ENCODE measurements at places on chromosomes 7 and 10.

- no peak for ATAC-seq
These were observed 23.4 kb upstream of the C10orf67 start for GRCh38 chr10:23367896-23368595.

DNA sequence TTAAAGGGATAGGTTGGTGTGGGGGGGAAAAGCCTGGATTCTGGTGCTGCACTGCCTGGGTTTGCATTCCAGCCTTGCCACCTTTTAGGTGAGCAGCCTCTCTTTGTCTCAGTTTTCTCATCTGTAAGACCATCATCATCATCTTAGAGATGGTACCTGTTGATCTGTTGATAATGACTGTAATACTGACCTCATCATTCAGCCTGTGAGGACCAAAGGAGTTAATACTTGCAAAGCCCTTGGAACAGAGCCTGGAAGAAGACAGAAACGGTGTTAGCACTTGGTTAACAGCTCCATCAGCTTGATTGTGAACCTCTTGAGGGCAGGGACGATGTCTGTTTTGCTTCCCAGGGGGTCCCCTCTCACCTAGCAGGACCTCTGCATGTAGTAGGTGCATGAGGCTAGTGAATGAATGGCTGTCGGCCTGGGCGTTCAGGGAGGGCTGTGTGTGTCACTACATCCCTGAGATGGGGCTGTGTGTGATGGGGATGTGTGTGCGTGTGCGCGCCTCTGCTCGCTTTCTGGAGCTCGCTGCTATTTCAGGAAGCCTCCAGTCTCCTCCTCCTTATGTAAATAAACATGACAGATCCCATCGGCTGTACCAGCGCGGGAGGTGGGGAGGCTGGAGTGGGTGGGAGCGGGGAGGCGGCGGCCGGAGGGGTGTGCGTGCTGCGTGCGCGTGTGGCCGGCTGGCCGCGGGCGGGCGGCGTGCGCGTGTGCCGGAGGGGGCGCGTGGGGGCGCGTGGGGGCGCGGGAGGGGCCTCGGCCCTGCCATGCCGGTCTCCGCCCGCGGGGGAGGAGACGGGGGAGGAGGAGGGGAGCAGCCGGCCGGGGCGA is 61.2 kb downstream of the NEURL1 start:
- ATAC-seq, result peak; percentile 22

DNA sequence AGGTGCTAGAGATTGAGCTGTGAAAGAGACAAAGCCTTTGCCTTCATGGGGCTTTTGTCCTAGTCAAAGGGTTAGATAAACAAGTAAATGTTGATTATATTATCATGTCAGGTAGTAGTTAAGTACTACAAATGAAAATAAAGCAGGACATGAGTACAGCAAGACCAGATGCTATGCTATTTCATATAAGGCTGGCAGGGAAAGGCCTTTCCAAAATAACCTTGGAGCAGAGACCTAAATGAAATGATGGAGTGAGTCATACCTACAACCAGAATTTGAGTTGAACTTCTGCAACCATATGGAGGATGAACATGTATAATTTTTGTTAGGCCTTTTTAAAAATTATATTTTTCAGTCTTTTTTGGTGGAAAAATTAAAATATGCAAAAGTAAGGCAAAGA is 23.6 kb upstream of the SEMA4G start:
- ATAC-seq, result no peak

DNA sequence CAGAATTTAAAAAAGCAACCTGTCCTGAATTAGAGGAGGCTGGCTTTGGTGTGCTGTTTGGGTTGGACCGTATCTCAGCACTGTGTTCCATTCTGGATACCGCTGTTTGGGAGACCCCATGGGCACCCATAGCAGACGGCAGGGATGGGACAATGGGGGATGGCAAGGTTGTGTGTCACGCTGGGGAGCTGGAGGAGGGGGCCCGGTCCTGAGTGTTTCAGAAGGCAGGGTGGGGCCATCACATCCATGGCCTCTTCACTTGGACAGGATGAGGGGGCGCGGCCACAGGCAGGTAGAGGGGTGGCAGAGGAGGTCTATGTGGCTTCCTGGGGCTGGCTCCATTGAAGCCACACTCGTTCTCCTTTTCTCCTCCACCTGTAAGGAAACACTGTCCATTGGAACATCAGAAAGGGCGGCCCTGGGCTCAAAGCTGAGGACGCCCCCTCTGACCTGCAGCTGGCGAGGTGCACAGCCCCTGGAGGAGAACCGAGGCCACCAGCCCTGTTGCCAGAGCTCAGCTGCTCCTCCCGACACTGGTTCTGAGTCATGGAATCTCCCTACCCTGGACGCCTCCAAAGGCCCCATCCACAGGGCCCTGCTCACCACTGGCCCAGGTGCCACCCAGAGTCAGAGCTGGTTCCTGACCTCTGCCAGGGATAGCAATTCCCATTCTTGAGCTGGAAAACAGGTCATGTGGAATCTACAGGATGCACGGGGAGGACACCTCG is 587.3 kb downstream of the DNAJB6 start:
- ATAC-seq, result no peak

GRCh38 chr7:134890246-134891240 is 95.8 kb upstream of the AGBL3 start:
- ATAC-seq, result no peak

- ATAC-seq, result no peak
These were observed 121.9 kb downstream of the GFRA1 start for GRCh38 chr10:116151076-116151475.

DNA sequence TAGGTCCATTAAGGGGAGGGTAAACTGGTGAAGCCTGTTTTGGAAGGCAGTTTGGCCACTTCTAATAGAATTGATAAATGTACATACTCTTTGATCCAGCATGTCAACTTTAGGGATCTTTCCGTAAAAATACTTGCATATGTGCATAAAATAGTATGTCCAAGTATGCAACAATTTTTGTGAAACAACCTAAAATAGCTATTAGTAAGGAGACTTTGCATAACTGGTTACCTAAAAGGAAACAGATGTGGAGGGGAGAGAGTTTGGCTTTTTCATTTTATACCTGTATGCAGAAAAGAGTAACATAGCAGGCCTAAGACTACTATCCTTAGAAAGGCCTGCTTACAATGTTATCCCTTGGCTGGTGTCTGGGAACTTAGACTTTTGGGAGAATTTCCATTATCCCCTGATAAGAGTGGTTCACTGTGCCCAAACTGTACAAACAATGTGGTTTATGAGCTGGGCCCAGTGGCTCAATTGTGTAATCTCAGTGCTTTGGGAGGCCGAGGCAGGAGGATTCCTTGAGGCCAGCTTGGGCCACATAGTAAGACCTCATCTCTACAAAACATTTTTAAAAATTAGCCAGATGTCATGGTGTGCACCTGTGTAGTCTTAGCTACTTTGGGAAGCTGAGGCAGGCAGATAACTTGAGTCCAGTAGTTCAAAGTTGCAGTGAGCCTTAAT is 21.3 kb downstream of the PTPN12 start:
- no peak for ATAC-seq

GRCh38 chr7:99618726-99619125 is 2.0 kb downstream of the ZSCAN25 start:
- no peak for ATAC-seq

DNA sequence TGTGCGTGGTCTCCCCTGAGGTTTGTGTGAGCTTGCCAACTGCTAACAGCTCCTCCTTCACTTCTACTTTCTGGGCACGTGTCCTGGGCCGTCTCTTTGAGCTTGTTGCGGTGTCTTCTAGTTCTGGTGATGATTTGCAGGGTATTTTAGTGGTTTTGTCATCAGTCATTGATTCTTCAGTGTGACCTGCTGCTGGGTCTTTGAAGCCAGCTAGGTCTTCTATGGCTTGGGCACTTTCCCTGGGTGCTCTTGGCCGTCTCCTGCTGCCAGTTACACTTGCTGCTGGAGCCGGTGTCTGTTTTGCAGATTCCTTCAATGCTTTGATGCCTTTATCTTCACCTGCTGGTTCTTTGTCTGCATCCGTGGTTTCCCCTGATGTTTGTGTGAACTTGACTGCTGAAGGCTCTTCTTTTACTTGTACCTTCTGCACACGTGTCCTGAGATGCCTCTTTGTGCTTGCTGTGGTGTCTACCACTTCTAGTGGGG is 23.0 kb downstream of the MKI67 start:
- peak; percentile 67 for ATAC-seq

GRCh38 chr10:88886557-88886956 is 6.5 kb downstream of the STAMBPL1 start:
- peak; percentile 68 for ATAC-seq

DNA sequence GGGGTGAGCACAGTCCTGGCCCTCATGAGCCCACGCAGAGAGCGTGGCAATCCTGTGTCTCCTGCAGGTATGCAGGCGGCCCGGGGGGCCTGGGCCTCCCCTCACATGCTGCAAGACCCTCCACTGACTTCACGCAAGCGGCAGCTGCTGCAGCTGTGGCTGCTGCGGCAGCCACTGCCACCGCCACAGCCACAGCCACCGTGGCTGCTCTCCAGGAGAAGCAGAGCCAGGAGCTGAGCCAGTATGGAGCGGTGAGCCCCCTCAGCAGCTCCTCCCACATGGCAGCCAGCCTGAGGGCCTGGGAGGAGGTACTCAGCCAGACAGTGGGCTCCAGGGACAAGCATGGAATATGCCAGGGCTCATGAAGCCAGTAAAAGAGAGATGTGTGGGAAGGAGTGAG is 8.7 kb downstream of the ZMIZ2 start:
- ATAC-seq, result no peak

- no peak for ATAC-seq
These were observed 798 bp downstream of the BLNK start for GRCh38 chr10:96270571-96270970.

- ATAC-seq, result no peak
These were observed 299.6 kb upstream of the SP4 start for GRCh38 chr7:21128062-21128817.

- ATAC-seq, result no peak
These were observed 47.7 kb upstream of the MDFIC start for GRCh38 chr7:114874170-114874569.

DNA sequence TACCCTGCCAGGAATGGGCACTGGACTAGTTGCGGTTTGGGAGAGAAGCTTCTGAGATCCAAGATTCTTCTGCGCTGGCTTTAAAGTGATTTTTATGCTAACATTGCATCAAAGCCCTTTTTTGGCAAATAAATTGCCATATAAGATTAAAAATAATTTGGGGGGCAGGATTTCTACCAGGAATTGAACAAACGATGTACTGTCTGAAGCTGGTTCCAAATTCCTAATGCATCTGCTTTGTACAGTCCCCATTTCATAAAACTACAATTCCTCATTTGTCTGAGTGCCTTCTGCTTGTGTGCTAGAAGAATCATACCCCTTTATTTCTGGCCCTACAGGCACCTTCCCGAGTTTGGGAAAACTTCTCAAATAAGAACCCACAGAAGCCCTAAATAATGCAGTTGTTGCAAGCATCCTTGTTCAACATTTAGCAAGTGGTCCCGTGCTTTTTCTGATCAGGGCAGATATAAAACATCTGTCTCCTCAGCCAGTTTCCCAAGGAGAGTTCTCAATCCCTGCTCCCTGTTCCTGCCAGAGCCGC is 349.7 kb downstream of the PTEN start:
- no peak for ATAC-seq

DNA sequence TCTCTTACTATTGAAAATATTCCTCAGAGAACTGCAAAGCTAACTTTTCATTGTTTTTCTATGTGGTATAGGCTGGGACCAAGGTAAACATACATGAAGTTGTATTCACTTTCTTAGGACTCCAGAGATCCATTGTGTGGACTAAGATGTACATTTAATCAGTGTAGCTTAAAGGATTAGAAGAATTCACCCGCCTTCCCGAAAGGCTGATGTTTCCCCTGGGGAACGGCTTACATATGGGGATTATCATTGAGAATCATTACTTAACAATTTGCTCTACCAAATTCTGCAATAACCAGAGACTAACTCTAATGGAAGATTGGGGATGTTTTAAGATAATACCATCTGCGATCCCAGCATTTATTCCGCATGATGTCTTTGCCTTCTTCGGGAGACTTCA is 257.1 kb upstream of the KIAA1217 start:
- ATAC-seq, result no peak

- peak; percentile 51 for ATAC-seq
These were observed 14.1 kb upstream of the LAMB1 start for GRCh38 chr7:108016841-108017775.

- ATAC-seq, result no peak
These were observed 1.1 kb downstream of the ALOX5 start for GRCh38 chr10:45375101-45375500.

DNA sequence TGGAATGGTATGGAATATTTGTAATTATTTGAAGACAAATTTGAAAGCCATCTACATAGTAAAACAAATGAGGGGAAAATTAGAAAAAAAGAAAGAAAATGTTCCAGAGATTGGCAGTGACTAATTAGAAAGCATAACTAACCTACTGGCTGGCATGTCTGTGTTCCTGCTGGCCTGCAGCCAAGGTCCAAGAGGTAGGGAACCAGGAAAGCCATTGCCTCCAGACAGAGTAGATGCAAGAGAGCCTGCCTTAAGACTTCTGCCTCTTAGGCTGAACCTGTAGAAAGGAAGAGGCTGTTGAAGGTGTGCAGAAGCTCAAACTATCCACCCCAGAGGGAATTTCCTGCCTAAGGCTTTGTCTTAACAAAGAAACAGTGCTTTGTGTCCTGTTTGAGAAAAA is 982.0 kb downstream of the SORCS1 start:
- no peak for ATAC-seq

- no peak for ATAC-seq
These were observed 9.3 kb downstream of the KLHL7 start for GRCh38 chr7:23114896-23115295.

DNA sequence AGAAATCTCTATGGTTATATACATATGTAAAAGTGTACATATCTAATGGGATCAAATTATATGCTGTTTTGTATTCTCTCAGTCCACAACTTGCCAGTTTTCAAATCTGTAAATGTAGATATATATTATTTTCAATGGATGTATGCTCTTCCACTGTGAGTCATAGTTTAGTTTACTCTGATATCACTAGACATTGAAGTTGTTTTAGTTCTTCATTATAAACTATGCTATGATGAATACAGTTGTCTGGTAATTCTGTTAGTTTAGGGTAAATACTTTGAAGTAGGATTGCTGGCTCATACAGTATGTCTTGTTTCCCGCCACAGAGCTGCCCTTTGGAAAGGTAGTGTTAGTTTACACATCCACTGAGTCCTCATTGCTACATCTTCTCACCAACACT is 25.2 kb downstream of the SDK1 start:
- ATAC-seq, result no peak

GRCh38 chr7:139328375-139328774 is 12.8 kb upstream of the FMC1 start:
- no peak for ATAC-seq

GRCh38 chr7:67484244-67484751 is 487.7 kb downstream of the TYW1 start:
- no peak for ATAC-seq

GRCh38 chr7:13189668-13190067 is 502.2 kb downstream of the ARL4A start:
- ATAC-seq, result no peak

DNA sequence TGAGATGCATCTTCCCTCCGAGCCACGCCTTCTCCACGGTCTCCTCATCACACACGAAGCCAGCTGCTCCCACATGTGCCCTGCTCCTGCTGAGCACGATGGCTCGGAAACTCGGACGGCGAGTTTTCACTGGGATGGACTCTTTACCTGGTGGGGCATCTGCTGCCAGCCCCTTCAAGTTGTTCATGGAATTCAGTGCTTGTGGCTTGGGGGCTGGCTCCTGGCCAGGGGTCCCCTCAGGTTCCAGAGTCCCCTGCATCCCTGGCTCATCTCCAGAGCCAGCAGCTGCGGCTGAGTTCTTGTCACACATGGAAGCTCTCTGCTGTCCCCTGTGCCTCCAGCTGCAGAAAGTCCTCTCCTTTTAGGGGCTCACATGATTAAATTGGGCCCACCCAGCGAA is 654.0 kb downstream of the SDK1 start:
- no peak for ATAC-seq

All from activated CD4-positive, CD25-positive, alpha-beta regulatory T cell treated with anti-CD3 and anti-CD28 coated beads, Interleukin-2, amount 50 U/mL, for 24 hours (primary cell).